Cardiac fibroblast (primary cell): ENCODE measurements at places on chromosomes 1 and 21.
A peak's percentile ranks its signal among the peaks of the same experiment; 100 is the strongest.

DNA sequence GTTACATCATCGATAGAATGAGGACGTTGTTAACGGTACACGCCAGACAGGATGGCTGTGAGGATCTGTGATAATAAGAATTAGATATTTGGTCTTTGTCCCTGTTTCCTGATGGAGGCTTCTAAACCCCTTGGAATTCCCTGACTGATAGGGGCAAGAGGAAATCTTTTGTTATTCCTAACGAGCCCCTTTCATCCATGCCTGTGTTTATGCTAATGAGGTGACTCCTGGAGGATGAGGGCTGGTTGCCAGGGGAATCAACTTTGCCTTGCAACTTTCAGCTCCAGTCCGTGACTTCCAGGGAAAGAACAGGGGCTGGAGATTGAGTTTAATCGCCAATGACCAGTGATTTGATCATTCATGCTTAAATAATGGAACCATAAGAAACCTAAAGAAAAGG lies 39.3 kb upstream of the NLRP3 start:
- no peak for DNase-seq

GRCh38 chr1:213622365-213623063 lies 365.3 kb upstream of the PROX1 start:
- no peak for DNase-seq

DNA sequence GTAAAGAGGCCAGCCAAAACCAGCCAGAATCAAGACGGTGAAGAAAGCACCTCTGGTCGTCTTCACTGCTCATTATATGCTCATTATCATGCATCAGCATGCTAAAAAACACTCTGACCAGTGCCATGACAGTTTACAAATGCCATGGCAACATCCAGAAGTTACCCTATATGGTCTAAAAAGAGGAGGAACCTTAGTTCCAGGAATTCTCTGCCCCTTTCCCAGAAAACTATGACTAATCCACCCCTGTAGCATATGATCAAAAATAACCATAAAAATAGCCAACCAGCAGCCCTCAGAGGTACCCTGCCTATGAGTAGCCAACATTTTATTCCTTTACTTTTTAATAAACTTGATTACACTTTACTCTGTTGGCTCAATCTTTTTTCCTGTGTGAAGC lies 34.2 kb upstream of the PBX1 start:
- peak; percentile 79 for DNase-seq

- no peak for DNase-seq
Measured at GRCh38 chr1:203264052-203264501, 34.6 kb upstream of the CHIT1 start.

DNA sequence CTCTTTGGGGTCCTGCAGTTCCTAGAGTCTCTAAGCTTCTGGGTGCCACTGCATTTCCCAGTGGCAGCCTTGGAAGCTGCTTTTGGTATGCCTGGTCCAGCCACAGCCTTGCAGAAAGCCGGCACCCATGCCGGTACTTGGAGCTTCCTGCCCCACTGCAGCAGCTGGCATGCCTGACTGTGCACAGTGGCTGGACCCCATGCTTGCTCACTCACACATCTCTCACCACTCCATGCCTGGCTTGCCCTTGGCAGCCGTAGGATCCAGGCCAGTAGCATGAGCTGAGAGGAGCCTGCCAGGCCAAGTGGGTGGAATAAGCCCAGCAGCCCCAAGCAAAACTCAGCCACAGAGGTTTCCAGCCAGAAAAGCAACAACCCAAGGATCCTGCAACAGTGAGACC lies 20.3 kb upstream of the FNBP1L start:
- no peak for DNase-seq

DNA sequence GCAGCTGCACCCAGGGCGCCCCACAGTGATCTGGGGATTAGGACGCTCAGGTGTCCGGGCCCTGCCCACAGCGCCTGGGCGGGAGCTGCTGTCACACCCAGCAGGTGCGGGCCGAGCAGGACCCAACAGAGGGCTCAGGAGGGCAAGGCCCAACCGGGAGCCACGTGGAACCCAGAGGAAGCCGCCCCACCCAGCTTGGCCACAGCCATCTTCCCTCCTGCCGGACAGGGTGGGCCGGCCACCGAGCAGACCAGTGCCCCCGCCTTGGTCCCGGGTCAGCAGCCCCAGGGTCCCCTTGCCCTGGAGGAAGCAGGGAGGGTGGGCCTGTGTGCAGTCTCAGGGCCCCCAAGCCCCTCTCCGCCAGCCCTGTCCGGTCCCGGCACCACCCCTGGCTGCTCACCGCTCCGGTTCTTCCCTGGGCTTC lies 6.3 kb upstream of the TTLL10 start:
- no peak for DNase-seq

DNA sequence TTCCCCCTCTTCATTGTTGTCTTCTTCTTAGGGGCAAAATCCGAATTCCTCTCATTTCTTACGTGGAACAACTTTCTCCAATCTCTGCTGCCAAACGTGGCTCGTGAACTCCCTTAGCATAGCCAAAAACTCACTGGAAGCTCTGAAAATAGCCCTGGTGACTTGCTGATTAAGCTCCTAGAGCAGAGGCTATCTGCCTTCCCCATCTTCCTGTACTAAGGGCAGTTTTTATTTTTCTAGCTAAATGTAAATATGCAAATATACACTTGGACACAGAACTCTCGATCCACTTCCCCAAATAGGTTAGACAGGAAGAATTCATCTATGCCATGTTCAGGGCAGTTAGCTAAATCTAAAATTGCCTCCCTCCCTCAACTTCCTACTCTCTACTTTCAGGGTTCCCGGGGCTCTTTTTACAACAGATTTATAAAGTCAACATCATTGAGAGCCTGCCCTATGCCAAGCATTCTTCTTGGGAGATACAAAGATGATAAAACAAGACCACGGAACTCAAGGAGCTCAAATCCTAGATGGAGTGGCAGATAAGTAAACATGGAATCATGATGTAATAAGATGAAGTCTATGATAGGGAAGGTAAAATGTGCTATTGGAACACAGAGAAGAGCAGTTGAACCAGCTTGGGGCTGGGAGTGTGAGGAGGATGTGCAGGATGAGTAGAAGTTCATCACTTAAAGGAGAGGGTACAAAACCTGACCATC lies 59.4 kb upstream of the FMOD start:
- no peak for DNase-seq

- DNase-seq: peak; percentile 50
Measured at GRCh38 chr1:207897188-207897587, 13.7 kb downstream of the CD34 start.

- peak; percentile 52 for DNase-seq
Measured at GRCh38 chr1:9892563-9893528, 17.2 kb downstream of the CTNNBIP1 start.

DNA sequence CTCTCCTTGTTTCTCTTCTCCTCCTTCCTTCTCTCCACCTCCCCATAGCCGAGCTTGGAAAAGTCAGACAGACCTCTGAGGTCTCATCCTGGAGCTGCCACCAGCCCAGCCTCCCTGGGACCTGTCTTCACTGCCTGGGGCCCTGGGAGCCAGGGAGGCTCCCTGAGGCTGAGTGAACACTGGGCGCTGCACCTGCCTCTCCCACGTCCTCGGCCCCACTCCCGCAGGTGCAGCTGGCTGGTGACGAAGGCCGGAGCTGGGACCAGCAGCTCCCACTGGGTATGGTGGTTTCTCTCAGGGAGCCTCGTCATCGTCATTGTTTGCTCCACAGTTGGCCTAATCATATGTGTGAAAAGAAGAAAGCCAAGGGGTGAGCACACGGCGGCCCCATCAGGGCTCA lies 5.3 kb downstream of the TNFRSF14 start:
- no peak for DNase-seq

- DNase-seq: no peak
Measured at GRCh38 chr1:44002606-44003157, 11.3 kb downstream of the CCDC24 start.

GRCh38 chr1:23013657-23014056 lies 2.0 kb downstream of the TEX46 start:
- no peak for DNase-seq

- peak; percentile 78 for DNase-seq
Measured at GRCh38 chr1:98991127-98992012, 13.3 kb downstream of the PLPPR5 start.

GRCh38 chr1:36322786-36323635 lies 434 bp downstream of the EVA1B start:
- peak; percentile 71 for DNase-seq

DNA sequence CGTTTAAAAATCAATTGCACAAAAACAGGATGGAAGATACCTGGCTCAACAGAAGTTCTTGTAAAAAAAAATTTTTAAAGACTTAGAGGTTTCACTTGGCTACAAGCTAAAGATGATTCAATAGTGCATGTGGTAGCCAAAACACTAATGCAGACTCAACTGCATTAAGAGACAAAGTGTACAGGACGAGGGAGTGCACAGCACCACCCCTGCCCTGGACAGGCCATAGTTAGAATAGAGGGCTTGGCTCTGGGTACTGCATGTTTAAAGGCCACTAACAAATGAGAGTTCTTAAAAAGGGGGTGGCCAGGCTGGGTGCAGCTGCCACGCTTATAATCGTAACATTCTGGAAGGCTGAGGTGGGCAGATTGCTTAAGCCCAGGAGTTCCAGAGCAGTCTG lies 7.9 kb downstream of the ACKR1 start:
- DNase-seq: peak; percentile 35

- DNase-seq: no peak
Measured at GRCh38 chr1:97159342-97159741, 437.8 kb downstream of the PTBP2 start.

- DNase-seq: no peak
Measured at GRCh38 chr1:170217517-170218256, 71.9 kb downstream of the NTMT2 start.

- DNase-seq: no peak
Measured at GRCh38 chr21:45459171-45460010, 54.4 kb downstream of the COL18A1 start.

- peak; percentile 82 for DNase-seq
Measured at GRCh38 chr1:43329995-43330751, 7.4 kb upstream of the MPL start.

DNA sequence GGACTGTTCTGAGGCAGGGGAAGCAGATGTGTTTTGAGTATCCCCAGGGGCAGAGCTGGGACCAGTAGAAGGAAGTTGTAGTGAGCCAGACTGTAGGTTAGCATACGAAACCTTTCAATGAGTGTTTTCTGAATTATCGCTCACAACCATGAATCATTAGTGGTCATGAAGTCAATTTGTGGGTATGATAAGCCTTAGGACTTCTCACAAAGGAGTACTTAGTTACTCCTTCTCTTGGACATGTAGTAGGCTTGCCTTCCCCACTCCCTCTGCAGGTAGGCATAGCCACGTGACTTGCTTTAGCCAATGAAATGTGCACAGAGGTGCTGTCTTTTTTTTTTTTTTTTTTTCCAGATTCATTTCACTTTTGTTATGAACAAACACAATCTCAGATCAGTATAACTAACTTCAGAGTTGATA lies 23.9 kb upstream of the FAAH start:
- peak; percentile 36 for DNase-seq

- DNase-seq: no peak
Measured at GRCh38 chr1:207151920-207152319, 47.9 kb downstream of the C4BPA start.

- peak; percentile 38 for DNase-seq
Measured at GRCh38 chr1:76939050-76939816, 72.0 kb downstream of the ST6GALNAC5 start.

GRCh38 chr1:87743256-87743655 lies 414.6 kb downstream of the LMO4 start:
- DNase-seq: no peak

- DNase-seq: no peak
Measured at GRCh38 chr21:28910280-28910887, 82.3 kb downstream of the LTN1 start.

GRCh38 chr1:94528299-94528698 lies 13.3 kb downstream of the F3 start:
- DNase-seq: no peak
